Colonic mucosa (tissue), 4 donors: ENCODE measurements at places on chromosomes 16 and 17. TPM values are rescaled to one million over a fixed set of nuclear protein-coding genes. Genes with fewer than 3 reads are reported as not detected.

DNA sequence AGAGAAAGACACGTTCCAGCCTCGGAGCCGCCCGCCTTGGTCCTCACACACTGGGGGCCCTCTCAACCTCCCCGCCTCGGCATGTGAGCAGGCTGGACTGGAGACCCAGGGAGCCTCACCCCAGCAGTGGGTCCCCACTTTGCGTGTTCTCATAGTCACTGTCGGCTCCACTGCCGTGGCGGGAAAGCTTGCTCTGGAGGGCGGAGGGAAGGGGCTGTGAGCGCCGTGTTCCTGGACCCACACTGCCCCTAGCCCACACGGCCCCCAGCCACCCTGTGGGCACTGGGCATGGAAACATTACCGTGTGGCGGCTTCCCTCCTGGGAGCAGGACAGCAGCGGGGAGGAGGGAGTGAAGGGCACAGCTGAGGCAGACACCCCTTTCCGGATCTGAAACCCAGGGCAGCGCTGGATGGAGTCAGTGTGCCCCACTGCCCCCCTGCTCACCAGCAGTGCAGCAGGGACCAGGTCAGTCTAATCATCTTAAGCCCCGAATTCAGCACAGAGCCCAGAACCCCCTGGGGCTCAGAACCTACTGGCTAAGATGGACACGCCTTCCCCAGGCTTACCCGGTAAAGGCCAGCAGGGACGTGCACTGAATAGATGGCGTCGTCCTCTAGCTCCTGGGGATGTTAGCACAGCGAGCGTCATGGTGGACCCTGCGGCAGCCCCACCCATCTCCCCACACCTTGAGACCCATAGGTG lies 7.2 kb downstream of the TP53I13 start:
- peak; percentile 20 for DNase-seq

DNA sequence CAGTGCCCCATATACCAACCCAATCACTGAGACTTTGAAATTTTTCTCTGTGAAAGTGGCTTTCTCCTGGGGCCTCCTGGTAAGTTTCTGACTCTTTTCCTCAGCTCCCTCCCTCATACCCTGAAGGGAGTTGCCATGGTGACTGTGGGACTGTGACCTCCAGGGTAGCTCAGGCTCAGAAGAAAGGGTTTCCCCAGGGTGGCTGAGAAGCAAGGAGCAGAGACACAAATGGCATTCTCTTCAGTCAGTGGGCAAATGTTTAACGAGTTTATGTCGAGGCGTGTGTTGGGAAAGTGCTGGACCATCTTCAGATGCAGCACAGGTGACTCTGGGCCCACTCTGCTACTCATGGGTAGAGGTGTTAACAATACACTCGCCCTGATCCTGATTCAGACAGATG lies 46.8 kb downstream of the MRPS23 start:
- DNase-seq = no peak

DNA sequence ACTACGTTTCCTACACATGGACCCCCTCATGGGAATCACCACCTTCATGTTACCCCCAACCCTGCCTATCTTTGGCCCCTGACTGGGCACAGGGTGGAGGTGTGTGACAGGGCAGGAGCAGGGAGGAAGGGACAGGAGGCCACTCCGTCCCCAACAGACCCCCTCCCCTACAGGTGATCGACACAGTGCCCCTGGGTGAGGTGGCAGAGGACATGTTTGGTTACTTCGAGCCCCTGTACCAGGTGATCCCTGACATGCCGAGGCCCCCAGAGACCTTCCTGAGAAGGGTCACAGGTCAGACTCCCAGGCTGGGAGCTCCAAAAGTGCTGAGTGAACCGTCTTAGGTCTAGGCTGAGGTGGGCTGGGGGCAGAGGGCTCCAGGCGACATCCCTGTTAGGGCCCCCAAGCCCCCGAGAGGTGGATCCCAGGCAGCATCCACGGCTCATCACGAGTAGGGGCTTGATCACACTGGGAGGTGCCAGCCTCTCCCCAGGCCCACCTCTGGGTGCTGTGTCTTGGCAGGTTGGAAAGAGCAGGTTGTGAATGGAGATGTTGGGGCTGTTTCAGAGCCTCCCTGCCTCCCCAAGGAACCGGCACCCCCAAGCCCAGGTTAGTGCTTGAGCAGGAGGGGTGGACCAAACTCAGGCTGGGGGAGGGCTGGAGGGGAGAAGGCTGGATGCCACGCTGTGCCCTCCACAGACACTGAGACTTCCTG lies 1.5 kb downstream of the ACBD4 start:
- no peak for DNase-seq

- DNase-seq = no peak
These were observed 16.0 kb upstream of the RASD1 start for GRCh38 chr17:17511881-17512858.

GRCh38 chr17:9219631-9220397 lies 198.5 kb downstream of the NTN1 start:
- DNase-seq = no peak

DNA sequence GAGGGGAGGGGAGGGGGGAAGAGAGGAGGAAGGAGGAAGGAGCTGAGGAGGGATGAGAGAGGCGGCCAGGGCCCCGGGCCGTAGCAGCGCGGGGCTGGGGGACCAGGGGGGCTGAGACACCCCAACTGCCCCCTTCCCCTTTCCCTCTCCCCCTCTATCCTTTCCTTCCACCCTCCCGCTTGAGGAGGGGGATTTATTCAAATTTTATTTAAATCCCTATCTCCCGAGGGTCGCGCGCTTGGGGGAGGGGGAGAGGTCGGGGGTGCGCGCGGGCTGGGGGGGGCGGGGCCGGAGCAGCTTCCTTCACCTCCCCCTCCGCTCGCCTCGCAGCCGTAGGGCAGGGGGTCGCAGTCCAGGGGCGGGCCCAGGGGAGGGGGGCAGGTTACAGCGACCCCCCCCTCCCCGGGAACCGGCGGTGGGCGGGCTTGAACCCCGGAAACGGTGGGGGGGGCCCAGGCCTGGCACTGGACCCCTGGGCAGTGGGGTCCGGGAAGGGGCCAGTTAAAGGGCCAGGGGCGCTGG lies at the start of gene FBXL19:
TSS of gene FBXL19 (plus strand) at position 19 of the 522 bp plus-strand sequence. CDS start 2,183 bp downstream, outside the sequence.
- no peak for DNase-seq

GRCh38 chr16:70644763-70645597 lies 1.4 kb upstream of the IL34 start:
- DNase-seq = no peak

GRIN2C gene
- total RNA-seq = 0.16 TPM

DNA sequence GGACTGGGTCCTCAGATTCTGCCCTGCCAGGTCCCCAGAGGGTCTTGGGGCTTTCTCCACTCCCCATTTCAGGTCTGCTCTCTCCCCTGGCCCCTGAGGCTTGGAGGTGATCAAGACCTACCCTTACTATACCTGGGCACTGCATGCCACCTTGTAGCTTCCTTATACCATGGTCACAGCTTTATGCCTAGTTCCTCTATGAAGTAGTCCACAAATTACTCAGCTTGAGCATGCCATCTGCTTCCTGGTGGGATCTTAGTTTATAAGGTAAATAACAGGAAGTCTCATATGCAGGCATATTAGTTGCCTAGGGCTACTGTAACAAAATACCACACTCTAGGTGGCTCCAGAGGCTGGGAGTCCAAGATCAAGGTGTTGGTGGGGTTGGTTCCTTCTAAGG lies 11.0 kb upstream of the PMFBP1 start:
- no peak for DNase-seq

GRCh38 chr16:69133373-69133954 lies 1.0 kb downstream of the UTP4 start:
- no peak for DNase-seq

NCBP3 gene
- 31.3 TPM for total RNA-seq

IFT20 gene
- 31.5 TPM for total RNA-seq

- DNase-seq = no peak
These were observed 14.2 kb downstream of the CTRB2 start for GRCh38 chr16:75192606-75193264.

SLFN12L gene
- total RNA-seq = 1.0 TPM
